ENCODE measurements at places on chromosomes 6 and 20.

DNA sequence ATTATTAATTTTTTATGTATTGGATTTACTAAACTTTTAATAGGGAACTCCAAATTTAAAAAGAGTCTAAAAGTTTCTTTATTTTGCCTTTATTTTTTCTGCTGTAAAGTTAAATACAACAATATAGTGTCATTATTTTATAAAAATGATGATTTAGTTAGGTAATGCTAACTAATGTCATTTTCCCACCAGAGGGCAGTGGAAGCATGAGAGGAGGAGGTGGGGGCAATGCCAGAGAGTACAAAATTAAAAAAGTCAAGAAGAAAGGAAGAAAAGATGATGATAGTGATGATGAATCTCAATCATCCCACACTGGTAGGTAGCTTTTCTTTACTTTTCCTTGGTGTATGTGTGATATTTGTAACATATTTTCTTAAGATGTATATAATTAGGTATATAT lies 20.2 kb upstream of the FHL5 start:
- DNase-seq, result no peak

GRCh38 chr6:18509871-18510643 lies 122.9 kb downstream of the RNF144B start:
- DNase-seq, result no peak

GRCh38 chr6:155417454-155417853 lies 38.2 kb downstream of the NOX3 start:
- no peak for DNase-seq

- DNase-seq, result no peak
Observed at GRCh38 chr20:24297993-24298392, 171.4 kb upstream of the SYNDIG1 start.

DNA sequence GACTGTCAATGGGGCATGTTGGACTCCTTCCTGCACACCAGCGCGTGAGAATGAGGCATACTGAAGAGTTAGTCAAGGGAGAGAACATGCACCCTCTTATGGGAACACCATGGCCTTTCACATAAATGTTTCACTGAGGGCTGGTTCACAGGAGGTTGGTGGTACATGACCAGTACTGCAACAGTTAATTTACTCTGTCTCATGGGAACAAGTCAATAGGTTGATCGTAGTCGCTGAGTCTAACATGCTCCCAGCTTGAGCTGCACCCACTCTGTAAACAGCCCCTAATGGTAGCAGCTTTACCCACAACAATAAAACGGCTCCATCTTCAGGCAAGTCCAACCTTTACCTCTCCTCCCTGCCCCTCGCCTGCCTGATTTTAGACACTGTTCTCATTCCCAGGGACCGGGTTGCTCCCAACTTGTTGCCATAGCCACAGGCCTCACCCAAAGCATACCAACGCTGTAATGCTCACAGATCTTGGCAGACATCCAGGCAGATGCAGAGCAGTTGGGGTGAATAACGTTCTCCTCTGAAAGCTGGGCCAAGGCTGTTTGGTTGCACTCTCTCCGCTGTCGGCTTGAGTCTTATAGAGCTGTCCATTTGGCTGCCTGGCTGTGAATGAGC lies 111.3 kb downstream of the LY86 start:
- DNase-seq, result peak; percentile 42

DNA sequence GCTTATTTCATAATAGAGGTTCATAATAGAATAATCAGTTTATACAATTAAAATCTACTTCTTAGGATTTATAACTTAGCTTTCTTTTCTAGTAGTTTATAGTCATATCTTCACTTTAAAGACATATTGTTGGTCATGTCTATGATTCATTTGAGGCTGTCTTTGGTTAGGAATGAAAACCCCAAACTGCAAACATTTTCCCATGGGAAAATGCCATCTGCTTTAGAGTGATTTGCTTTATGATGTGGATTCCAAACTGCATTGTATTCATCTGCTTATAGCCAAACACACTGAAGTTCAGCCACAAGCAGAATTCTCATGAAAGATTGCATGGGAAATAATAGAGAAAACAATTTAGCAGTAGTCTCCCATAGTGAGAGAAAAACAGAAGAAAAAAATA lies 128.0 kb downstream of the RFPL4B start:
- DNase-seq, result no peak

GRCh38 chr6:35312807-35313206 lies 15.2 kb downstream of the DEF6 start:
- DNase-seq, result no peak

DNA sequence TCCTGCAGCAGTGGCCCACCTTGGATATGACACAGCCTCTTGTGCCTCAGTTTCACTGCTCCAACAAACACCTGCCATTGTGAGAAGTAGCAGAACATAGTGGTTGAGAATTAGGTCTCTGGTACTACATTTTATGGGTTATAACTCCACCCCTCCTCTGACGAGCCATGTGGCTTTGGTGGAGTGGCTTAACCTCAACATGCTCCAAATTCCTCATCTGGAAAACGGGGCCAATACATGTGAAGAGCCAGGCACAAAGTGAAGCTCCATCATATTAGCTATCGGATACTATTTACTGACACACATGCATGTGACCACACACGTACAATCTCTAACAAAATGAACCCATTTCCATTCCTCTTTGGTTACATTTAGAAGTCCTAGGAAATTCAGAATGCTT lies 8.4 kb upstream of the KIZ start:
- DNase-seq, result no peak

DNA sequence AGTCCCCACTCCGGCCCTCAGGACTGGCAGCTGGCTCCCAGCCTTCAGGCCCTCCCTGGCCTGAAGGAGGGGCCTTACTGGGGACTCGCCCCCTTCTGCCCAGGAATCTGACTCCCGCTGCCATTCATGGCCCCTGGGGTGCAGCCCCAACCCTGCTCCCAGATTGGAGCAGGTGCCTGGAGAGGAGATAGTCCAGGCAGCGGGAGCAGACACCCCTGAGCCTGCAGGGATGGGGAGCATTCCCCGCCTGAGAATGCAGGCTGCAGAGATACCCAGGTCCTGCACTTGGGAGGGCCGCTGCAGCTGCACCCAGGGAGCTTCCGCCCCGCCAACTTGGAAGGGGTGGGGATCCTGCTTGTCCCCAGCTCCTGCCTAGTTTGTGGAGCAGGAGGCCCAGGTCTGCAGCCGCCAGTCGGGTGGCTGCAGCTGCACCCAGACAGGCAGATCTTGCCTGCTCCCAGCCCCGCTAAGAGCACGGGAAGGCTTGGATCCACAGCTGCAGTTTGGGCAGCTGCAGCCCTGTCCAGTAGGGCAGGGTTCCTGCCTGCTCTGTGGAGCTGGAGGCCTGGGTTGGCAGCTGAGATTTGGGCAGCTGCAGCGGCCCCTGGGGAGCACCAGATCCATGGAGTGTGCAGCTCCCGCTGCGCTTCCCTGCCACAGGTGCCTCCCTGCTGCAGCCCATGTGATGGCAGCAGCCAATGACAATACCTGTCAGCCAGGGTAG lies 5.2 kb downstream of the GTSF1L start:
- DNase-seq, result no peak

- no peak for DNase-seq
Observed at GRCh38 chr6:129317931-129318820, 391.8 kb downstream of the ARHGAP18 start.

GRCh38 chr20:46267108-46268105 lies 40.9 kb downstream of the CDH22 start:
- DNase-seq, result peak; percentile 24

GRCh38 chr20:46970937-46971630 lies 76.4 kb downstream of the EYA2 start:
- DNase-seq, result peak; percentile 34
